ENCODE measurements at places on chromosomes 2 and 18.
A peak's percentile ranks its signal among the peaks of the same experiment; 100 is the strongest.

DNA sequence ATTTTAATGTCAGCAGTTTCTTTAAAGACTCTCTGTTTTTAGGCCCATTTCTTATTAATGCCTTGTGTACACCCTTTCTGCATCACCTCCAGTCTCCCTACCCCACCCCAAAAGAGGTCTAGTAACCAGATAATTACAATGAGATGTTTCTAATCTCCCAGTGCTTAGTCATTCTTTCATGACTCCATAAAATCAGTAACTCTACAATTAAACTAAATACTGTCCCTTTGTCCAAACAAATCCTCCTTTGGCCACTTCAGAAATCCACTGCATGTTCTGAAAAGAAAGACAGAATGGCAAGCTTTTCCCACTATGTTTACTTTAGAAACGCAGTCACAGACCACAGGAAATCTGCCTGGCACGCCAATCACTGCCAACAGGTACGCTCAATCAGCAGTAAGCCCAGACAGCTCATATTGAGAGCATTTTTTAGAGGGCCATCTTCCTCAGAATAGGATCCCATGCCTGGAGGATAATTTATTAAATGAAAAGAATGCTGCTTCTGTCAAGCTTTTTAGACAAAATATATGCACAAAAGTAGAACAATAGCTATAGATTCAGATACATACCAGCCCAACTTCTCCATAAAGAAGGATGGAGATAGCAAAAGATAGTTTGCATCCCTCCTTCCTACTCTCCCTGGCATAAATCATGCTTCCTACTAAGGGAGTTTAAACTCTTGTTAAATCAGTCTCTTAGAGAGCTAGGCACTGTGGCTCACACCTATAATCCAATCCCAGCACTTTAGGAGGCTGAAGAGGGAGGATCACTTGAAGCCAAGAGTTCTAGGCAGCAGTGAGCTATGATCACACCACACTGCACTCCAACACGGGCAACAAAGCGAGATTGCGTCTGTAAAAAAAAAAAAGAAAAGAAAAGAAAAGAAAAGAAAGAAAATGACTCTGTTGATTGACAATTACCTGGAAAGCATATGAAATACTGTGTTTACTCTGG, 14.6 kb downstream of the CLASP1 start:
- no peak for DNase-seq

- no peak for DNase-seq
Measured at GRCh38 chr18:51088410-51088809, 58.4 kb downstream of the SMAD4 start.

- DNase-seq = no peak
Measured at GRCh38 chr2:20135631-20136050, 84.2 kb upstream of the LAPTM4A start.

GRCh38 chr2:96407041-96407918, 71.7 kb downstream of the NCAPH start:
- DNase-seq = peak; percentile 27

DNA sequence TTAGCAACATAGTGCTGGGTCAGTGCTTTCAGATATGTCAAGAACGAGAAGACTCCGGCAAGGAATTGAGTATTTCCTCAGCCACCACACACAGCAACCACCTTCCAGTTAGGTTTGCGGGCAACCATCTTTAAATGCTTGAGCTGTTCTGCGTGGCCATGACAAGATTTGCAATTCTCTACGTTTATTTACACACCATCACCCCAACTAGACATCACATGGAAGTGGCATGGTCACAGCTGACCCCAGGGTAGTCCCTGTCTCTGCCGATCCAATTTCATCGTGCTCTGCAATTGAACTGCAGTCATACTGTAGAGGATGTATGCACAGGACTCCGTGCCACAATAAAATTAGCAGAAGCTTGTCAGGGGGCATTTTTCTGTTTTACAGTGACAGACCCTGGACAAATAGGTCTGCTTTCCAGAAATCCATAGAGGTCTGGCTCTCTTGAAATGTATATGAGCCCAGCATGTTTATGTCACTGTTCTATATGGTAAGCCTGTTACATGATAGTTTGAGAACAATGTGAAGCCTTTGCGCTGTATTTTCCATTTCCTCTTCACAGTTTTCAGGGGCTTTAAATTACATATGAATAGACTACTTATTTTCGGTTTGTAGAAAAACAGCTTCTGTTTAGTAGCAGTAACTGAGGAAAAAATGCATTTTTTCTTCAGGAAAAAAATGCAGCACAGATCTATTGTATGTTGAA, 605.2 kb downstream of the NR4A2 start:
- no peak for DNase-seq

GRCh38 chr2:112891385-112891831, 19.6 kb upstream of the IL37 start:
- DNase-seq = no peak

DNA sequence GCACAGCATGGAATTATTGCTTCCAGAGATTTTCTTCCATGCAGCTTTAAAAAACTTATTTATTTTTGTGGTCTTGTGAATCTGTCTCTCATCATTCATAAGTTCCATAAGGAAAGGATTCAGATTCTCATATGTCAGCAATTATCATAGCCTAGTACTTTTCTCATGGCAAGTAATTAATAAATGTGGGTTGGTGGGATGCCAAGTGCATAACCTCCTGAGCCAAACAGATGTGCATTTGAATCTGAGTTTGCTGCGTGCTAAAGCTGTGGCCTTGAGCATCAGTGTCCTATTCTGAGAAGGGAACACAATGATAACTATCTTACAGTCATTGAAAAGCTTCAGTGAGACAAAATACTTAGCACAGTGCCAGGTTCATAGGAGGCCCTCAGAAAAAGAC, 331.9 kb downstream of the PDE11A start:
- no peak for DNase-seq

DNA sequence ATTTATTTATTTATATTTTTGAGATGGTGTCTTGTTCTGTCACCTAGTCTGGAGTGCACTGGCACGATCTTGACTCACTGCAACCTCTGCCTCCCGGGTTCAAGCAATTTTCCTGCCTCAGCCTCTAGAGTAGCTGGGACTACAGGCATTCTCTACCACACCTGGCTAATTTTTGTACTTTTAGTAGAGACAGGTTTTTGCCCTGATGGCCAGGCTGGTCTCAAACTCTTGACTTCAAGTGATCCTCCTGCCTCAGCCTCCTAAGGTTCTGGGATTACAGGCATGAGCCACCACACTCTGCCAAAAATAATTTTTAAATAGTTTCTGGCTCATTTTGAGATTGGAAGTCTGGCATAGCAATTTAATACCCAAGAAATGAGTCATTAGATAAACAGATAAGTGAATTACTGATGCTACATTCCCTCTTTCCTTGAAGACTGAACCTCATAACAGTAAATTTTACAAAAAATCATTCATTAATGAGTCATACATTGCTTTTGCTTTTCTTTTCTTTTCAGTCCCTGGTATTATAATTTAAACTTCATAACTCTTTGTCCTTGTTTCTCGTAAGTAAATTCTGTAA, 881.6 kb upstream of the PIK3C3 start:
- DNase-seq = no peak

DNA sequence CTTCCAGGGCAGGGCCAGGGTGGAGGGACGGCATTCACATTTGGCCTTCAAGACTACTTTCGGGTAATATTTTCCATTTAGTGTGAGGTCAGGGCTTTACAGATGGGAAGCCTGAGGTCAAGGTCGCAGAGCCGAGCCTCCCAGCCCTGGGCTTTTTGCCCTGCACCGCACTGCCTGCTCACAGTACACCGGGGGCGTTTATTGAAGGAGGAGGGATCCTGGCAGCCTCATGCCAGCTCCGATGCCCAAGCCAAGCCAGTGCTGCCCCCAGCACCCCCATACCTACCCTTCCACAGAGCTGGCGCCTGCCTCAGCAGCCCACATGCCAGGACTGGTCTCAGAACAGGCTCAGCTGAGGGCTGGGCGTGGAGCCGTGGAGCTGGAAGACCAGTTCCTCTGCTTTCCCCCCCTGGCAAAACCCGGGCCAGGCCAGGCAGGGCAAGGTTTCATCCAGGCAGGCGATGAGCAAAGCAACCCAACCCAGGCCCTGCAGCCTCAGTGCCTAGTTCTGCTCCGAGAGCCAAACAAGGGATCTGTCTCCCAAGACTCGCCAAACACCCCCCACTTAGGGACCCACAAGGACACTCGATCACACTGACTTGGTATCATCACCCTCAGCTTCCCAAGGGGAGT, 11.9 kb downstream of the SDC1 start:
- no peak for DNase-seq

GRCh38 chr18:79429381-79429780, 33.7 kb downstream of the NFATC1 start:
- no peak for DNase-seq

DNA sequence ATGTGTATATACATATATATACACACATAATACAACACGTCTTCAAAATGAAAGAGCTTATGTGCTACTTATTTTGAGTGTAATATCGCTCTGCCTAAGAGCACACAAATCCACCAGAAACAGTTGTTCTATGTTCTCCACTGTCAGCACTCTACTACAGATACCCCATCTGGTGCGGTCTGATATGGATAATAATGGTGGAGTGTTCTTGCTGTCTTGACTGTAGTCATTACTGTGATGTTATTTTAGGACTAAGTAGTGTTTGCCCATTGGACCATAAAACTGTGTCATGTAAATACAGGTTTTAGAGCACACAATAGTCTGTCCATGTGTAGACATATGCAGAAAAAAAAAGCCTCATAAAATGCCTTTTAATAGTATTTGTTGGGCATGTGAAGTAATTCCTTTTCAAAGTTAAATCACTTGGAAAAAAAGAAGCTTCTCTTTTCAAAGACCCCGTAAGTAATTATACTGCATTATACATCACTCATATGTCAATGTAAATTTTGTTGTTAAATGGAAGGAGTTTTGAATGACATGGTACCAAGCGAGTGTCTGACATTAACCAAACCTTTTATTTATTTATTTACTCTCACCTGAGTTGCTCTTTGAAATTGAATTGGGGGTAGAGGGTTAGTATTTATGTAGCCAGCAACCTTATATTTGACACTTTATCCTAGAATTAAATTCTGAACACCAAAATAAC, 1249.2 kb upstream of the ZEB2 start:
- DNase-seq = no peak

DNA sequence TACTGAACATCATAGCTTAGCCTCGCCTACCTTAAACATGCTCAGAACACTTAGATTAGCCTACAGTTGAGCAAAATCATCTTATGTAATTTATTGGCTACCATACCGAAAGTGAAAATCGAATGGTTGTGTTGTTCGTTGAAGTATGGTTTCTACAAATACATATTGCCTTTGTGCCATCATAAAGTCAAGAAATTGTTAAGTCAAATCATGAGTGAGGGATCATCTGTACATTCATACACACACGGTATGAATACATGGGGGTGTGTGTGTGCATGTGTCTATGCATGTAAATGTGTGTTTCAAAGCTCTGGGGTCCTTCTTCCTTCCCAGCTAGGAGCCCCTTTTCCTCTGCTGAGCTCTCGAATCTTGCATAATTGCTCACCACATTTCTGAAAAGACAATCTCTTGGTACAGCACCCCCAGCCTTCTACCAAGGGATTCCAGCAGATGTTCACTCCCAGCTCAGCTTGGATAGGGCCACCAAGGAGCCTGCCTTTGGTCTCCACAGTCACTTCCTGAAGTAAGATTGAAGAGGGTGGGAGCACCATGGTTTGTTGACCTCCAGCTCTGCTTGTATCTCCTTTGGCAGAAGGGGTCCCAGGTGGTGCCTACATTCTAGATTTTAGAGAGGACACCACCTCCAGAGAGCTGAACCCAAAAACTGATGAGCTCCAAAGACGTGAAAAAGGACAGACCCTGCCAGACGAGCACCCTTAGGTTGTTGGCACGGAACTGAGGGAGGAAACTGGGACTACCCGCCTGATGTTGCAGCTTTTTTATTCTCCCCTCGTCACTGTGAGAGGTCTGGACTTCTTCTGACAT, 33.2 kb upstream of the CYP1B1 start:
- no peak for DNase-seq

DNA sequence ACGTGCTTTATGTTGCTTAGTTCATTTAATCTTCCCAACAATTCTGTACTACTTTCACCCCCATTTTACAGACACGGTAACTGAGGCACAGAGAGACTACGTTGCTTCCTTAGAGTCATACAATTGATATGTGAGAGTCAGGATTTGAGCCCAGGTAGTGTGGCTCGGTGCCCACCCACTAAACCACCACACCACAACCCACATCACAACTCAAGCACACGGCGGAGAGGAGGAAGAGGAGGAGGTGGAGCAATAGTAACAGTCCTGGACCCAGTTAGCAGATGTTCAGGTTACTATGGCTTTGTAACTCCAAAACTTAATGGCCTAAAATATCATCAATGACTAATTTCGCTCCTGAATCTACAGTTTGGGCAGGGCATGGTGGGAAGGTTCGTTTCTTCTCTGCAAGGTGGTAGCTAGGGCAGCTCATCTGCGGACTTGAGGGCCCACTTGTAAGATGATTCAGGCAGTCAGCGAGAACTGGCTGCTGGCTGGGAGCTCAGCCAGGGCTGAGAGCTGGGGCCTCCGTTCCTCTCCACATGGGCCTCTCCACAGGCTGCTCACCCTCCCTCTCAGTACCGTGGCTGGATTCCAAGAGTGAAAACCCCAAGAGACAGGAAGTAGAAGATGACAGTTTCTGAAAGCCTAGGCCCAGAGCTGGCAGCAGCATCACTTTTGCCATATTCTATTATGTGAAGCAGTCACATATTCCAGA, 167.1 kb downstream of the ZFP36L2 start:
- DNase-seq = no peak

GRCh38 chr2:98376996-98377395, 30.7 kb downstream of the CNGA3 start:
- DNase-seq = no peak

- DNase-seq = no peak
Measured at GRCh38 chr2:179247318-179248023, 17.2 kb downstream of the SESTD1 start.

DNA sequence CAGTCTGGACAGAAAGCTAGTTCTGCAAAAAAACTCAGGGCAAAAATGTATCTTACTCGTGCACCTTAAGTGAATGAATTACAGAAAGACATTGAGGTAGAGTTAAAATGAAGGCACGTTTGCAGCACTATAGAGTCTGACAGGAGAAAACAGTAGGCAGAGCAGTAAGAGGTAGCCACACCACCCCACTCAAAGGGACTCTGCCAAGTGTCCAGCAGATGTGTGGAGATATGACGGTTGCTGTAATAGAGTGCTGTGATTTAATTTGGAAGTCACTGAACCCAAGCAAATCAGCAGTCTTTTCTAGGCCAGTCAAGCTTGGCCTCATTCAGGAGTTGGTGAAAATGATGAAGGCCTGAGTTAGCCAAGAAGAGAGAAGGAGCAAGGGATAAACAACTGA, 464.4 kb downstream of the PTPRM start:
- no peak for DNase-seq

- DNase-seq = no peak
Measured at GRCh38 chr2:18551623-18552022, 8.8 kb downstream of the RDH14 start.

GRCh38 chr18:57026316-57026715, 120.6 kb upstream of the BOD1L2 start:
- DNase-seq = no peak

Measured in stimulated activated CD8-positive, alpha-beta memory T cell treated with anti-CD3 and anti-CD28 coated beads, Interleukin-4, amount 100 ng/mL, for 4 hours (primary cell).